ENCODE measurements at places on chromosomes 5 and 9.

GRCh38 chr5:149397530-149397929, 18.4 kb upstream of the IL17B start:
- DNase-seq: peak; percentile 82

- DNase-seq: no peak
Measured at GRCh38 chr9:133844398-133844784, 106.2 kb upstream of the SARDH start.

DNA sequence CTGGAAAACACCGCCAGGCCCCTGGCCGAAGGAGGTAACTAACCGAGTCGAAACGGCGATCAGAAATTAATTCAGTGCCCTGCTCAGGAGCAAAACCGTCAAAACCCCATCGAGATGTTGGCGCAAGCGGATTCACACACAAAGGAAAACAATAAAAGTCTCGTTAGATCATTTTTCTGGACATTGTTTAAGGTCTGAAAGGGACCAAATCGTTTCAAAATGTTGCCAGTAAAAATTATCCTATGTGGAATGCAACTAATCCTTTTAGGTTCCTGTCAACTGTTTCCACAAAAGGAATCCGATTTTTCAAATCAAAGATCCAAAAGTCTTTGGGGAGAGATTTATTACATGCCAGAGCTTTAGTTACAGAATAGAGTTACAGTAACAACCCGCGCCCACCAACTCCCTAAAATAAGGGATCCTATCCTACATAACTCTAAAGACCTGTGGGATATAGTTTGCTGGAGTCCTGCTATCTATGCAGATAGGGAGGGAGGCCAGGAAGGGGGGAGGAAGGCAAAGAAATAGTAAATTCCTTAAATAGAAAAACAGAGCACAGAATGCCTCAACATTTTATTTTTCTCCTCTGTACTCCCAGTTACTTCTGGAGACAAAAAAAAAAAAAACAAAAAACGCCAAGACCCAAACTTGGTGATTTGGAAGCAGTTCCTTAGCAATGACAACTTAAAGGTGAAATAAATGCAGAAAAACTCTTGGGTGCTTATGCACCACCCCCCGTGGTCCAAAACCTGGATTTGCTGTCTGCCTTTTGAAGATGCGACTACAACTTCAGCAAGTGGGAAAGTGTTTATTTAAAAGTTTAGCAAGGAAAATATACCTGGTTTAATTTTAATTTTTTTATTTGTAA, 10.6 kb downstream of the FOXD1 start:
- DNase-seq: no peak

- DNase-seq: peak; percentile 68
Measured at GRCh38 chr9:93136011-93136440, 2.0 kb upstream of the NINJ1 start.

DNA sequence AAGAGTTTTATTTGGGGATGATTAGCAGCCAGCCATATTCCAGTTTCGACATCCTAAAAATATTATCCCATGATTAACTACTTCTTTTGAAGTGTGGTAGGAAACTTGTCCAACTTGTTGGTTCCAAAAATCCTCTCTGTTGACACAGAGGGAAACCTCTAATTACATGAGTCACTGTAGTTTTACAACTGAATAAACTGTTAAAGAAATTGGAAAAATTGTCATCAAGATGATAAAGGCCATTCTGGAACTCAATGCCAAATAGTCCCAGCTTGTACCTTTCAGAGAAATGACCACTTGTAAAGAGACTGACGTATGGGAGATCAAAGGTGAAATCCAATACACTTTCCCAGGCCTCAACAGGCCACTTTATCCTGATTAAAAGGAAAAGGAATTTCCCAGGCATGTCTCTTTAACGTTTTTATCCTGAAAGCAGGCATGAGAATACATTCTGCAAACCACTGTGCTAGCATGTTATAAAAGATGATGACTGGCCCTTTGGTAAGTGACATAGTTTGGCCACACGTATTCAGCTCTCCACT, 261.6 kb downstream of the GLIS3 start:
- DNase-seq: no peak

GRCh38 chr9:131635285-131635684, 90.0 kb downstream of the PRRT1B start:
- peak; percentile 94 for DNase-seq

DNA sequence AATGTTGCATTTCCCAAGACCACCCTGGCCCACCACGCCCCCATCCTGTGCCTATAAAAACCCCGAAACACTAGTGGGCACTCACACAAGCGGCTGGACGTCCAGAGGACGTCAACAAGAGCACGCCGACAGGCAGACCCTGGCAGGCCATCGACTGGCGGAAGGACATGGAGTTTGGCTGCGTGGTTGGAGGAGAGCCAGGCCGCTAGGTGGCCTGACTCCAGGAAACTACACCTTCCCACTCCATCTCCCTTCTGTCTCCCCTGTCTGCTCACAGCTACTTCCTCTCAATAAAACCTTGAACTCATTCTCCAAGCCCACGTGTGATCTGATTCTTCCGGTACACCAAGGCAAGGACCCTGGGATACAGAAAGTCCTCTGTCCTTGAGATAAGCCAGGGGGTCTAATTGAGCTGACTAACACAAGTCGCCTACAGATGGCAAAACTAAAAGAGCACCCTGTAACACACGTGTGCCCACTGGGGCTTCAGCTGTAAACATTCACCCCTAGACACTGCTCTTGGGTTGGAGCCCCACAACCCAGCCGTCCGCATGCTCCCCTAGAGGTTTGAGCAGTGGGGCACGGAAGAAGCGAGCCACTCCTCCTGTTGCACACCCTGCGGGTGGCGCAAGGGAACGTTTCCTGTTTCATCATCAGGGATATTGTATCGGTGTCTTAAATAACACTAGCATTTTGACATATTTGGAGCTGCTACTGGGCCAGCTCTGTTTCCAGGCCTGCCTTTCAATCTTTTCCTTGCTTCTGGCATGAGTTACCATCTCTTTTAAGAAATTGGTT, 54.5 kb upstream of the TAF11L2 start:
- DNase-seq: no peak

DNA sequence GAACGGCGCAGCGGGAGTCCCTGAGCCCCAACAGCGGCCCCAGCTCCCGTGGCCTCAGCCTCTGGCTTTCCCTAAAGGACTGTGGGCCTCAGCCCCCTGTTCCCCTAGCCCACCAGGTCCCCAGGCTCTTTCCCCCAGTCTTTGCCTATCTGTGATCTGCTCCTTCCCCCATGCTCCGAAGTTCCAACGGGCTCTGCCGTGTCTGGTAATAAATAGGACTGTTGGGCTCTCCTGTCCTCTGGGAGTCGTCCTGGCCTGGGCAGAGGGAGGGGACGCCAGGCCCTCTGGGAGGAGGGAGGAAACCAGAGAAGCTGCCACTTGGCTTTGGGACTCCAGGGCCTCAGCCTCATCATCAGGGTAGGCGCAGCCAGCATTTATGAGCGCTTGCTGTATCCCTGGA, 28.1 kb downstream of the ADGRD2 start:
- no peak for DNase-seq

- no peak for DNase-seq
Measured at GRCh38 chr5:98657559-98657958, 115.9 kb upstream of the RGMB start.

- DNase-seq: no peak
Measured at GRCh38 chr9:122179690-122180074, 20.0 kb downstream of the MORN5 start.

- DNase-seq: peak; percentile 80
Measured at GRCh38 chr9:15211160-15211814, 95.7 kb downstream of the TTC39B start.

DNA sequence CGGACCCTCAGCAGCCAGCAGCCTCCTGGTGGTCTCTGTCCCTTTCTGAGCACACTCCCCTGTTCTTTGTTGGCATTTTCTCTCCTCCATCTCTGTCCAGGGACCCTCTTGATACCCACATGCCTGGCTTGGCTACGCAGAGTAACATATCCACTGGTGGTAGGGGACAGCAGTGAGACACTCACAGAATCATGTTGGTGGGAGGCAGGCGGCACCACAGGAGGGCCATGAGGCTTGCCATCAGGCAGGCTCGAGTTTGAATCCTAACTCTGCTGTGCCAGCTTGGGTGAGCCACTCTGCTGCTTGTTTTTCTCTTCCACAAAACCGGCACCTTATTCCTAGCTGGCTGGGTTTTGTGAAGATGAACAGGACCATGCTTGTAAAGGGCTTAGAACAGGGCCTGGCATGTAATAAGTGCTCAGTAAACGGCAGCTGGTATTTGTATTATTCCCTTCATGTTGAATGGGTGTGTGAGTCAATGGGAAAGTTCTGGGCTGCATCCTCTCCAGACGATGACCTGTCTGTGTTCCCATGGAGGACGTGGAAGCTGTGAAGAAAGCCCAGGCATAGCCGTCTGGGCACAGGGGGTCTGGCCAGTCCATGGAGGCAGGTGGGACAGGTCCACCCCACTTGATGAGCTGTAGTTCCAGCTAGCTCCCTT, 2.3 kb downstream of the COL27A1 start:
- no peak for DNase-seq

- no peak for DNase-seq
Measured at GRCh38 chr5:113663879-113664541, 150.5 kb downstream of the YTHDC2 start.

GRCh38 chr5:123543438-123543837, 31.5 kb downstream of the CSNK1G3 start:
- DNase-seq: no peak

- no peak for DNase-seq
Measured at GRCh38 chr5:99104538-99105132, 175.8 kb upstream of the CHD1 start.

- no peak for DNase-seq
Measured at GRCh38 chr9:27125936-27126335, 16.9 kb downstream of the TEK start.

GRCh38 chr9:88460587-88461332, 72.5 kb downstream of the SPIN1 start:
- DNase-seq: no peak
